ENCODE measurements at places on chromosomes 2 and 18.

DNA sequence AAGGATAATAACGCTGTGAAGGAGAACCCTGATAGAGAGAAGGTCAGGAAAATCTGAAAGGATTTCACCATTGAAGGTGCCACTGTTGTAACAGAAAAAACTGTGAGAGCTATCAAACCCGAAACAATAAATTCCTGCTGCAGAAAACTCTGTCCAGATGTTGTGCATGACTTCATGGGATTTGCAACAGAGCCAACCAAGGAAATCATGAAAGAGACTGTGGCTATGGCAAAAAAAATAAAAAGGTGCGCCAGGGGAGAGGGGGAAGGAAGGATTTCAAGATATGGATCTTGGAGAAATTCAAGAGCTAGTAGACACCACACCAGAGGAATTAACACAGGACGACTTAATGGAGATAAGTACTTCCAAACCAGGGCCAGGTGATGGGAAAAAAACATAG lies 88.0 kb downstream of the LDLRAD4 start:
- DNase-seq: no peak

- DNase-seq: no peak
These were observed 10.5 kb downstream of the SCYGR4 start for GRCh38 chr2:227627769-227628168.

DNA sequence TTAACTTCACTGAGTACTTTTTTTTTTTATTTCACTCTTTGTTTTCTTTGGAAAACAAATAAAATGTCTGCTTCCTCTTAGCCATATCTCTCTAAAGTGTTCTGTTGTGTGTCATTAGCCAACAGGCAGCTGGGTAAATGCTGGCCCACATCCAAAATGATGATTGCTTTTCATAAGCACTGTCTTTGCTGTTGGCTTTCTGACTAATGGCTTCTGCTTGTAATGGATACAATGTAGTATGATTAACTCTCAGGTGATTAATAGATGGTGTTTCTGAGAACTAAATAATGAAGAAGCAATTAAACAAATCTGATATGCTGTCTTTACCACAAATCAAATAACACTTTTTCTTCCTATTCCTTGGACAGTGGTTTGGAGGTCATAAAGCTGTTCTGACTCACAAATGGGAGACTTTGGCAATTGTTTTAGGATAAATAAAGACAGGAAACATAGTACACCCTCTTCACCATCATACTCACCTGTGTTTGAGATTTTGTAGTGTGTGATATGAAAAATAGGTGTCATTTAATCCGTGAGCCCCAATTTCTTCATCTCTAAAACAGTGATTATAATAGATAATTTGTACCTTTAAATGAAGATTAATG lies 888.4 kb downstream of the TSN start:
- DNase-seq: no peak

- no peak for DNase-seq
These were observed 34.8 kb downstream of the PPP1R1C start for GRCh38 chr2:182020286-182021070.

GRCh38 chr2:36697424-36698066 lies 1.0 kb downstream of the VIT start:
- no peak for DNase-seq

- DNase-seq: no peak
These were observed 155.5 kb downstream of the MYT1L start for GRCh38 chr2:2175381-2176090.

GRCh38 chr2:207513551-207514257 lies 16.1 kb upstream of the CREB1 start:
- DNase-seq: no peak

GRCh38 chr2:98308068-98308467 lies 38.2 kb upstream of the CNGA3 start:
- no peak for DNase-seq

Data from stimulated activated CD4-positive, alpha-beta T cell treated with anti-CD3 and anti-CD28 coated beads, Interleukin-15, amount 100 ng/mL, for 48 hours (primary cell).